M059J (cell line): ENCODE measurements at places on chromosomes 3 and 15.

- peak; percentile 43 for DNase-seq
Measured at GRCh38 chr3:30332196-30333021, 274.0 kb upstream of the TGFBR2 start.

GRCh38 chr3:121232309-121233225, 313.2 kb downstream of the POLQ start:
- no peak for DNase-seq

GRCh38 chr3:94028093-94028837, at the start of gene STX19:
TSS of gene STX19 (minus strand) at chr3:94028597. CDS start at chr3:94015269, 13,328 bp downstream.
- DNase-seq = no peak

- DNase-seq = no peak
Measured at GRCh38 chr3:60386306-60386705, 864.9 kb downstream of the FHIT start.

- peak; percentile 37 for DNase-seq
Measured at GRCh38 chr3:30098653-30099455, 507.5 kb upstream of the TGFBR2 start.

DNA sequence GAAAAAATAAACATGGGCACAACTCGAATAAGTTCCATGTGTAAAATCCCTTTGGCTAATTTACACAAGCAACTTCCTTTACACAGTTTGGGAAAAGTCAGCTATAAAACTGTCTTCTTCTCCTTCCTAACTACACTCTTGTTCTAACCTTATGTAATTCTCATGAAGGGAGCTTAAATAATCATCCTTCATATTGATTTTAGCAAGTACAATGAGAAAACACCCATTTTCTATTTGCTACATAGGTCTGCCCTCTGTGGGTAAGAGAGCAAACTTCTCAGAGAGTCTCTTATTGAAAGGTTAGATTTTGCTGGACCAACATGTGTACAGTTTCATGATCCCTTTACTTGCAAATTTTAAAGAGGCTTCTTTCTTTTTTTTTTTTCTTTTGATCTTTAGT, 398.5 kb downstream of the ROBO1 start:
- DNase-seq = peak; percentile 13

DNA sequence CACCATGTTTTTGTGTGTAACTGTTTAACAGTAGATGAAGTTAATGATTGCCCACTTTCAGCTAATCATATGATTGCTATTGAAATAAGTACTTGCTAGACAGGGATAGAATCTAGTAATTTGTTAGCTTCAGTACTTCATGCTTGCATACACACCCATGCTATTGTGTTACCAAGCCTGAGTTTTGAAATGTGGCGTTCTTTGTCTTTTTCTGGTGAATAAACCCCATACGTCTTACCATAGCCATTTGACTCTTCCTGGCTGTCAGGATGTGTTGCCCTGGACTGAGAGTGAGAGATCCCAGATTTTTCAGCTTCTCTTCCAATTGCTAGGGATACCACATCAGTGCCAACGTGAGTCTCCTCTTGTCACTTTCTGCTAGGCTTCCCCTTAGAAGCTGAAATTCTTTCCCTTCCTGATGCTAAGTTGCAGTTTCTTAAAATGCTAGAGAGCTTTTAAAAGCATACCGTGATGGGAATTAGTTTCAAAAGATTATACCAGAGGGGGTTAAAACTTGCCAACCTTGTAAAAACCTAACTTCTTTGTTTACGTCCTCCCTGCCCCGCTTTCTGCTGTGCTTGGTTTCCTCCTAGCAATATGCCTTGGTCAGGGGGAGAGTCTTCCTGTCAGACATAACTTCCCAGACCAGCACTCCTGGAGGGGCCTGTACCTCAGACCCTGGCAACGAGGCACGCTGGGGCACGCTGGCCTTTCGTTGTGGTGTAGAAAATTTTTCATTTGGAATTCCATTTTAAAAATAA, 62.9 kb upstream of the ULK4 start:
- no peak for DNase-seq

- DNase-seq = peak; percentile 65
Measured at GRCh38 chr3:161171639-161172552, 49.2 kb upstream of the NMD3 start.

GRCh38 chr3:133954717-133955360, 59.2 kb upstream of the RAB6B start:
- DNase-seq = peak; percentile 32

- DNase-seq = peak; percentile 92
Measured at GRCh38 chr3:135927155-135927554, 38.4 kb upstream of the PPP2R3A start.

DNA sequence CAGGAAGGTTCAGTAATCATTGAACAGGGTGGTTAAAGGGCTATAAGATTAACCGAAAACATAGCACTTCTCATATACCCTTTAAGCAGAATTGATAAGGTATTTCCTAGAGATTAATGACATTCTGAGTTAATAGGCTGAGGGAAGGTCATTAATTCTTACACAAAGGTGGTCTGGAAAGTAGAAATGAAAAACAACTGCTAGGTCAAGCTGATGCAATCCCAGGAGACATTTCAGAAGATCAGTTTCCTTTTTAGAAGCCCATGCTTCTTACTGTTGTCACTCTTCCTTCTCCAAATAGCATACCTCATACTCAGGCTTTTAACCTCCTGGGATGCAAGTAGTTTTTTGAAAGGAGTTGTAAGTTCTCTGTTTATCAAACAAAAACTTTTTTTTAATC, 8.8 kb downstream of the FILIP1L start:
- DNase-seq = no peak

GRCh38 chr3:52484680-52485461, 10.3 kb upstream of the STAB1 start:
- DNase-seq = no peak

- no peak for DNase-seq
Measured at GRCh38 chr15:69561071-69561784, 108.6 kb downstream of the RPLP1 start.

DNA sequence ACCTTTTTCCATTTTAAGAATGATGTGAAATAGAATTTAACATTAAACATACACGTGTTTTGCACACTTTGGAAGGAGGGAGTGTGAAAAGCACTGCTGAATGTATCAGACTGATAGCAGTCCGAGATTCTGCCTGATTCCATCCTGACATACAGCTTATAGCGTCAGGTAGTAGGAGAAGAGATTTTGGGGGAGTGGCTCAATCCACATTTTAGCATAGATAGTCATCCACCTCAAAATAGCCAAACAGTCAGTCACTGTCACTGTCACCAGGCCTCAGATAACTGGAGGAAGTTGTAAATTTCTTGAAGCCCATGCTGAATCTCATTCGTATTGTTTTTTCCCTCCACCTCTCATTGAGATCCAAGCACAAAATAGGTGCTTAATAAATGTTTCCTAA, 35.4 kb upstream of the ARHGEF26 start:
- DNase-seq = no peak

DNA sequence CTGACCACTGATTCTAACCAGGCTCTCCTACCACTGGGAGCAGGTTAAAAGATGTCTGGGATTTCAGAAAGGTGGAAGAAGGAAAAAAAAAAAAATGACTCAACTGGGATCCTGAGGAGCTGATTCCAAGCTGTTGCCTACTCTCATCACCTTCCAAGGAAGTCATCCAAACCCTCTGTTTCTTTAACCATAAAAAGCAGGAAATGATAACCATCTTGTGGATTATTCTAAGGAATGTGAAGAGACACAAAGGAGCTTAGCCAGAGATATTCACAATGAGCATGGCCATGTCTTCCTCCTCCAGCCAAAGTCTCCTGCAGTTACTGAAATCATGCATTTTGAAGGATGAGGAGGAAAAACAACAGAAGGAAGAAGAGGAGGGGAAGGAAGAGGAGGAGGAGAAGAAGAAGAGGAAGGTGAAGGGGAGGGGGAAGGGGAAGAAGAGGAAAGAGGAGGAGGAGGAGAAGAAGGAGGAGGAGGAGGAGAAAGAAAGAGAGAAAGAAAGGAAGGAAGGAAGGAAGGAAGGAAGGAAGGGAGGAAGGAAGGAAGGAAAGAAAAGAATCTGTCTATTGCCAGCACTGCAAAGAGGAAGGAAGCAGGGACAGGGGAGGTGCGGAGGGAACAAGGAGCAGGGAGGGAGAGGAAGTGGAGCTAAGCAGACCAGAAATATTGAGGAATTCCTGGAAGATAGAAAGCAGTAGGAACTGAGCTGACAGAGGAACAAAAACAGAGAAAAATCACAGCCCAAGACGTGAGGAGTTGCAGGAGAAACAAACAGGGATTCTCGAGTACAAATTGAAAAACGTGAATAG, 229.2 kb downstream of the UACA start:
- DNase-seq = peak; percentile 51

- DNase-seq = peak; percentile 92
Measured at GRCh38 chr3:133570937-133571320, 2.6 kb upstream of the CDV3 start.

DNA sequence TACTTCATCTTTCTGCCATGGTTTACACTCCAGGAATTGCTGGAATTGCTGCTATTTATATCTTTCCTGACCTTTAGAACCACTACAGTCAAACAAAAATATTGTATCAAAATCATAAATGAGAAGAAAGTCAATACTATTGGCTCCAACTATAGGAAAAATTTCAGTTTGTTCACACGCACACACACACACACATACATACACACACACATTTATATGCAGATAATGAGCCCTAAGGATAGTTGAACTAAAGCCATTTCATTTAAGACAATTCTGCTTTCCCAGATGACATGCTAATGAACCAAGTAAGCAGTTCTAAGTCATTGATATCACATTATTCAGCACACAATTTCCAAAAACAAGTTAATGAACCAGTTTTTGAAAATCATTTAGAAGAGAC, 627.3 kb downstream of the PLOD2 start:
- no peak for DNase-seq

- DNase-seq = no peak
Measured at GRCh38 chr3:168154089-168154488, 58.4 kb upstream of the GOLIM4 start.

- DNase-seq = peak; percentile 7
Measured at GRCh38 chr3:187098923-187099512, 40.3 kb downstream of the RPL39L start.

DNA sequence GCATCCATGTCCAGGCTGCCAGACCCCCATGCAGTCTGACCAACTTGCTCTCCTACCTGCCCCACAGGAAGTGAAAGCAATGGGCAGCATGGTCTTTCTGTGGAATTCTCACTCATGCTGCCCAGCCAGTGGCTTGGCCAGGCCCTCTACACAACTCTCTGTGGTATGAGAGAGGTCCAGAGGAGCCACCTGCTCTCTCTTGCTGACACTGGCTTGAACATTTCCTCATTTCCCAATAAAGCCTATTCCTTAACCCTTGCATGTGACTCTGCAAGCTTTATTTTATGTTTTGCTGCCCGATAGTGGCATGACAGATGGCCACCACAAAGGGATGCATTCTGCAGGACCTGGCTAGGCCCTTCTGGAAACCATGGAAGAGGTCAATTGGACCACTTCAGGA, 53.8 kb downstream of the CCR1 start:
- no peak for DNase-seq

GRCh38 chr3:101842245-101842934, 6.9 kb upstream of the NFKBIZ start:
- DNase-seq = peak; percentile 77

DNA sequence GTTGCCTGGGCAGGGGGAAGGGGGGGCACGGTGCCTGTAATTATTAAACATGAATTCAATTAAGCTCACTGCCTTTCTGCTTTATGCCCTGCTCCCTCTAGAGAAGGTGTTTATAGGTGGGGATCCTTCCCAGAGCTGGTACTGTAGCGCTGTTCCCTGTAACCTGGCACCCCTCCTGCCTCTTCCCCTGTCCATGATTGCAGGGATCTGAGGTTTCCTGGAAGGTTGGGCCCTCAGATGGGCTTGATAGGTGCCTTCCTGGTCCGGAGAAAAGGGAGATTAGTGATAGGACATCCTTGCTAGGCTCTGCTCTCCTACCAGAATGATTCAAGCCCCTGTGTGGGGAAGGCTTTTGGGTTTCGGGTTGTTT, 2.1 kb upstream of the FAM131A start:
- DNase-seq = peak; percentile 56

DNA sequence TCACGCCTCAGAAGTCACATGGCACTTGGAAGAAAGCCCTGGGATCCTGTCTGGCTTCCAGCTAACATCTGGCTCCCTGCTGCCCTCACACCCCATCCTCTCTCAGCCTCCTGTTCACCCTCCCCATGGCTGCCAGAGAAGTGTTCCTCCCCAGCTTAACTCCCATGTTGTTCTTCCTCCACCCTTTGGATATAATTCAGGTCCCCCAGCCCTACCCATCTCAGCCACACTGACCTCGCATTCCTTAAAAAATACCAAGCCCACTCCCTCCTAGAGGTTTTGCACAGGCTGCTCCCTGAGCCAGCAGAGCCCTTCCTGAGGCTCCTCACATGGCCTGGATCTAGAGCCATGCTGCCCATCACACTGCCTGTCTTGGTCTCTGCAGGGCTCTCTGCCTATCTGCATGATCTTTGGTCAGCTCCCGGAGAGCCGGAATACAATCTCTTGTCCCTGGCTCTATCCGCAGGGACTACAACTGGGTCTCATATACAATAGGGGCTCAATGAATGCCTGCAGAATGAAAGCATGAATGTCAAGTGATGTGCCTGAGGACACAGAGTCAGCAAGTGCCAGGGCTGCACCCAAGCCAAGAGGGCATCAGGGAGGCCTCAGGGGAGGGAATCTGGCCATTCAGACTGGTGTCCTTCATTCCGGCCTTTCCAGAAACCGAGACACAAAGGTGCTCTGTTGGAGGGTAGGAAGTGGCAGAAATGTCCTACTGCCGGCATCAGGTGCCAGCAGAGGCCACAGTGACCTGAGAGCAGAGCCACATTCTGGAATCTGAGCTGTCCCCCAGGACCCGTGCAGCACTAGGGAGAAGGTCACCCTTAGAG, 3.8 kb upstream of the TKT start:
- no peak for DNase-seq

DNA sequence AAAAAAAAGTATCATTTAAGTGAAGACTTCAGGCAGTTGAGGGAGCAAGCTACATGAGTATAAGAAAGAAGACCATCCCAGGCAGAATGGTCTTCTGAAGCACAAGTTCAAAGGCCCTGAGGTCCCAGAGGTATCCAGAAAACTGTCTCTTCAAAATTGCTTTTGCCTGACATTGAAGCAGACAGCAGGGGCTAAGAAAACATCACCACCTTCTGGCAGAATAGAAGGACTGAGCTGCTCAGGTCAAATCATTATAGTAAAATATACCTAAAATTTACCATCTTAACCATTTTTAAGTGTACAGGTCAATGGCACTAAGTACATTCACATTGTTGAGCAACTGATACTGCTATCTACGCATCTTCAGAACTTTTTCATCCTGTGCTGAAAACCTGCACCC, 16.4 kb downstream of the GPR160 start:
- peak; percentile 43 for DNase-seq

DNA sequence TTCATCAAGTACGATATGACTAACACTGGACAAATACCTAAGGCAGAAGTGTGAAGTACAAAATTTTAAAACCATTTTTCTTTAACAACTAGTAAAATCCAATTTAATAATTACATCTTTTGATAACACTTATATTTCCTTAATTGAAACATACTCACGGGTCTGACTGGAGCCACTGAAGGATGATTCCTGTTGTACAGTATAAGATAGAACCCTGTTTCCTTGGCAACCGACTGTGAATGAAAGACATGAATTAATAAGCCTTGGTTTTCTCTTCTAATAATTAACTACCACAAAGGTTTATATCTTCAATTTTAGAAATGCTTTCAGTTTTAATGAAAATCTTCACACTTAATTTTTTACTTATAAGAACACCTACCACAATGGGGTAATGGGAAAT, 19.4 kb downstream of the DHX36 start:
- DNase-seq = no peak
